Suprapubic skin (tissue), 4 donors: ENCODE measurements at places on chromosomes 1 and 21. TPM values are rescaled to one million over a fixed set of nuclear protein-coding genes. Genes with fewer than 3 reads are reported as not detected.
A peak's percentile ranks its signal among the peaks of the same experiment; 100 is the strongest.

DNA sequence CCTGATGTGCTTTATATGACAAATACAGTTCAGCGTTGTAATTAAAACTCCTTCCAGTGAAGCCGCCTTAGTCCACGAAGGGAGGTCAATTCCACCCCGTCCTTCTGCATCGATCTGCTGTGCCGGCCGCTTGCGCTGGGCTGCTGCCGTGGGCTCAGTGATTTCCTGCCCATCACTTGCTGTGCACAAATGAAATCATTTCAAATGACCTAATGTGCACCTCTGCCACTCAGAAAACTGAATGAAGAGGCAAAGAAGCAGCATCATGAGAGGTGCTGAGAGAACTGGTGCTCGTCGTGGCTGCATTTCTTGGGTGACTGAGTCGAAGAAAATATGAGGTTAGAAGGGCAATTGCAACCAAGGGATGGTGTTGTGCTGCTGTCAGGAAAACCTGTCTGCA is 144.3 kb upstream of the SYT6 start:
- H3K4me1 ChIP-seq = no peaks in the 10 kb centered on the region
- H3K36me3 ChIP-seq = no peaks in the 10 kb centered on the region
- H3K27ac ChIP-seq = no peak overlapping the region
- no peak overlapping the region for H3K4me3 ChIP-seq
- DNase-seq = no peak

DNA sequence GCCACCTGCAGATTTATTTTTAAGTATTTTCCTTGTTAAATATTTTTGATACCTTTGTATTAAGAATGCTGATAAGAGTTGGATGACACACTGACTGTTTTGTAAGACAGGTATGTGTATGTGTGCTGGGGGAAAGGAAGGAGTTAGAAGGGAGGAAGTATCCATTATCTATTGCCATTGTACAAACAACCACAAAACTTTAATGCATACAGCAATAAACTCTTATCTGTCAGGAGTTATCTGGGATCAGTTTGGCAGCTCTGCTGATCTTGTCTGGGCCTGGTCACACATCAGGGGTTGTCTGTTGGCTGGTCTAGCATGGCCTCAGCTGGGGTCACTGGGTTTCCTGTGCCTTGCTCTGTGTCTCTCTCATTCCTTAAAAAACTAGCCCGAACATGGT is 423.9 kb upstream of the USP24 start:
- no peak overlapping the region for H3K27ac ChIP-seq
- no peaks in the 10 kb centered on the region for H3K27me3 ChIP-seq
- peaks cover 30% of the 10 kb centered on the region for H3K4me1 ChIP-seq
- no peak for DNase-seq

GRCh38 chr1:3453203-3453761 is 1.2 kb upstream of the ARHGEF16 start:
- no peaks in the 10 kb centered on the region for H3K36me3 ChIP-seq
- no peak overlapping the region for H3K4me3 ChIP-seq
- H3K27me3 ChIP-seq = peaks cover 29% of the 10 kb centered on the region
- DNase-seq = no peak

DNA sequence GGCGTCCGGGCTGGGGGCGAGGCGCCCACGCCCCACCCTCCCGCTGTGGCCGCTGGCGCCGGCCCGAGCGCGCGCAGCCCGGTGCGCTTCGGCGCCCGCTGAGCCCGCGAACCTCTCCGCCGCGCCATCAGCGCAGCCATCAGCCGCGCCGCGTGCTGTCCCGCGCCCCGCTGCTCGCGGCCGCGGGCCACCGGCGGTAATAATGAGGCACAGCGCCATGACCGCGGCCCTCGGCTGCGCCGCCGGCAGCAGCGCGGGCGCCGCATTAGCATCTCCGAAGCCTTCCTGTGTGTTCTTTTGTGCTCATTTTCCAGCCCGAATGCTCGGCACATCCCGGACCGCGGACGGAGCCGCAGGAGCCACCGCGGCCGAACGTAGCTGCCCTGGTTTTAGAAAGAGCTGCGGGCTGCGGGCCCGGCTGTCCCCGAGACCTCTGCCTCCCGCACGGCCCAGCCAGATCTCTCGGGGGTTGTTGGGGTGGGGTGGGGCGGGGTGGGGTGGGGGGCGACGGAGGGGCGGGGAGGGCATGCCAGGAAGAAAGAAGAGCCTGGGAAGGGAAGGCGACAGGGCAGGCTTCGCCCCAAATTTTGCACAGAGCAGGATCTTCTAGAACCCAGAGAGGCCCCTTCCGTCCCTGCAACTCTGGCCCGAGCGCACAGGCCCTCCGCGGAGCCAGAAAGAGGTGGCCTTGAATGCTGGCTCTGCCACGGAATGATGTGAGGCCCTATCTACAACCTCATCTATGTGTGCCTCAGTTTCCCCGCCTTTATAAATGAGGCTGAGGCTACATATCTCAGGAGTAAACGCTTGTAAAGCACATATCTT is 55.3 kb downstream of the RRAGC start:
- peaks cover 11% of the 10 kb centered on the region for H3K4me1 ChIP-seq
- H3K27ac ChIP-seq = no peak overlapping the region
- H3K27me3 ChIP-seq = peaks cover 63% of the 10 kb centered on the region
- H3K4me3 ChIP-seq = peak overlapping the region; percentile 42
- no peaks in the 10 kb centered on the region for H3K36me3 ChIP-seq

- H3K4me3 ChIP-seq = no peak overlapping the region
- H3K27me3 ChIP-seq = no peaks in the 10 kb centered on the region
- DNase-seq = no peak
- H3K4me1 ChIP-seq = no peaks in the 10 kb centered on the region
- no peak overlapping the region for H3K27ac ChIP-seq
Measured at GRCh38 chr1:162914601-162915000, 53.6 kb upstream of the CCDC190 start.

DNA sequence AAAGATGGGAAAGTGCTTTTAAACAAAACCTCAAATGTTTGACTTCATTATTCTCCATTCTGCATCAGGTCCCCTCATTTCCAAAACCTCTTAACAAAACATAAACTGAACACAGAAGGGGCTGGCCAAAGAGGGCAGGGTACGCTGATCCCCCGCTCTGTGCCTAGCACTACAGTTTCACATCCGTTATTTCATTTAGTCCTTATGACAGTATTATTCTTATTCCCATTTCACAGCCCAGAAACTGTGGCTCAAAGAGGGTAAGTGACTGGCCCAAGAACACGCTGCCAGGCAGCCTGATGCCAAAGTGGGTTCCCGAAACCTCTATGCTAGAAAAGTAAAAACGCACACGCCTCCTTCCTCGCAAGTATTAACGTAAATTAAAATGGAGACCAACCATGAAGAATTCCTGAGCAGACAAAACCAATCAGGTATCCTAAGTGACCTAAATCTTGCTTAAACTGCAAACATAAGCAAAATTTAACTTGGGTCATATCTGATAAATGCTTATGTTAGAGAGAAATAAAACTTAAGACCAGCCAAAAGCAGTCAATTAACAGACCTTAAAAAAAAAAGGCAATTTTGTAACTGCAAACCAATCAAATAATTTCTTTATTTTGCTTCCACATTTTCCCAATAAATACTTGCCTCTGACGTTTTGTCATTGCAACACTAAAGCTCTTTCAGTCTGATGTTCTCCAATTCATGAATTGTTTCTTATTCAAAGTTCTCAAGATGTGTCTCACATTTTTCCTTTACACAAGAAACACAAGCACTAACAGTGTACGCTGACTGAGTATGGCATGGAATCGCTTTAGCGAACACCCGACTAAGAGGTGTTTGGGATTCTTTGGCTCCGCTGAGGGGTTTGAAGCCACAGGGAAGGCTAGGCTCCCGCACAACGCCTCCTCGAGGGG is 653 bp downstream of the CASP9 start:
- H3K4me3 ChIP-seq = peak overlapping the region; percentile 75
- H3K27me3 ChIP-seq = no peaks in the 10 kb centered on the region
- no peak for DNase-seq
- peaks cover 30% of the 10 kb centered on the region for H3K4me1 ChIP-seq

The CLCA1 gene
- not detected for total RNA-seq

The UBASH3A gene
- 0.47 TPM for total RNA-seq

DNA sequence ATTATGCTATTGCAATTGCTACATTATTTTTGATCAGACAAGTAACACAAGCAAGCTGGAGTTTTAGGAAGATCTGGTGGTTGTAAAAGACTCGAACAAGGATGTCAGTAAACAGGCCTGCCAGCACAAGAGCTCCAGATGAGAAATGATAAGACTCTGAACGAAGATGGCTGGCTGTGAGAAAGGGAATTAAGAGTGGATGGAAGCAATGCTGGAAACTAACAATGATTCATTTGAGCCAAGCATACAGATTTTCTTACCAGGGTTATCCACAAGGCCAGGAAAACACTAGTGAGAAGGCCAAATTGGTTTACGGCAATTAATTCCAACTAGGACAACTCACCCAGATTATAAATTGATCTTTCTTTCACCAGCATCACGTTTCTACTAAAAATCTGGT is 54.2 kb downstream of the NRIP1 start:
- no peak overlapping the region for H3K27ac ChIP-seq
- H3K4me3 ChIP-seq = no peak overlapping the region
- no peaks in the 10 kb centered on the region for H3K27me3 ChIP-seq
- peaks cover 1% of the 10 kb centered on the region for H3K4me1 ChIP-seq
- H3K36me3 ChIP-seq = no peaks in the 10 kb centered on the region

DNA sequence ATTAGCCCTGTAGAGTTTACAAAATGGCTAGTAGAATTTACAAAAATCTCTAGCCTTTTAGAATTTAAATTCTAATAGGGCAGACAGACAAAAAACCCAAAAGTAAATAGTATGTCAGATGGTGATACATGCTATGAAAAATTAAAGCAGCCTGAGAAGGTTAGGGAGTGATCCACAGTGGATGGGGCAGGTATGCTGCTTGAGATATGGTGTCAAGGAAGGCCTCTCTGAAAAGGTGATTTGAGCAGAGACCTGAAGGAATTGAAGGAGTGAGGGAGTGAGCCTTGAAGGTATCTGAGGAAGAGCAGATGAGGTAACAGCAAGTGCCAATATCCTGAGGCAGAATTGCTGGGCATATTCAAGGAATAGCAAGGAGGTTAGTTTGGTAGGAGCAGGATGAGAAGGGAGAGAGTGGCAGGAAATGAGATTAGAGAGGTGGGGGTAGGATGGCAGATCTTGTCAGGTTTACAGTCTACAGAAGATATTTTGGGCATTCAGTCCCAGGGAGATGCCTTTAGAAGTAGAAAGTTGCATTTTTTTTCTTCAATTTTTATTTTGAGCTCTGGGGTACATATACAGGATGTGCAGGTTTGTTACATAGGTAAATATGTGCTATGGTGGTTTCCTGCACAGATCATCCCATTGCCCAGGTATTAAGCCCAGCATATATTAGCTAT is 40.8 kb upstream of the DPH5 start:
- H3K4me3 ChIP-seq = no peak overlapping the region
- DNase-seq = no peak
- no peaks in the 10 kb centered on the region for H3K36me3 ChIP-seq
- H3K27ac ChIP-seq = no peak overlapping the region
- no peaks in the 10 kb centered on the region for H3K4me1 ChIP-seq

The TMEM240 gene
- total RNA-seq = 1.0 TPM

GRCh38 chr1:38892976-38893375 is 11.6 kb upstream of the GJA9 start:
- H3K36me3 ChIP-seq = peaks cover 7% of the 10 kb centered on the region
- DNase-seq = no peak
- H3K4me1 ChIP-seq = no peaks in the 10 kb centered on the region
- H3K27me3 ChIP-seq = no peaks in the 10 kb centered on the region
- no peak overlapping the region for H3K4me3 ChIP-seq
- no peak overlapping the region for H3K27ac ChIP-seq

GRCh38 chr21:40386294-40386911 is 460.6 kb downstream of the DSCAM start:
- no peak overlapping the region for H3K4me3 ChIP-seq
- H3K27me3 ChIP-seq = peaks cover 5% of the 10 kb centered on the region
- peak; percentile 55 for DNase-seq
- no peaks in the 10 kb centered on the region for H3K4me1 ChIP-seq
- H3K27ac ChIP-seq = no peak overlapping the region

GRCh38 chr1:112985123-112985522 is 29.1 kb upstream of the SLC16A1 start:
- no peak overlapping the region for H3K27ac ChIP-seq
- H3K27me3 ChIP-seq = no peaks in the 10 kb centered on the region
- no peak overlapping the region for H3K4me3 ChIP-seq
- H3K36me3 ChIP-seq = no peaks in the 10 kb centered on the region

DNA sequence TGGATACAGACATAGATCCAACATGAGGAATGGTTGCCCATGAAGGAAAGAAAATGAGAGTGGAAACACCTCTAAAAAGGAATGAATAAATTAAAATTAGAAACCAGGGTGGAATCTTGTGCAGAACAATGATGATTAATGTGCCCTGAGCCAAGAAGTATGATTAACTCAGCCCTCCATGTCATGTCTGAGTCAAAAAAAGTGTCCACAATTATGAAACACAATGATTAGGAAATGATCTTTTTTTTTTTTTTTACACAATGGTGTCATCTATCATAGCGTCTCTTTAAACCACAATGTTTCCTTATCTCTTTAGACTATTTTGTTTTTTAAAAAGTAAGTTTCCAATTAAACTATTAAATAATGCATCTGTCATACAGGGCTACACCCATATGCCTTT is 78.9 kb upstream of the RAB4A start:
- H3K27me3 ChIP-seq = no peaks in the 10 kb centered on the region
- no peak for DNase-seq
- peaks cover 10% of the 10 kb centered on the region for H3K4me1 ChIP-seq
- no peak overlapping the region for H3K27ac ChIP-seq

DNA sequence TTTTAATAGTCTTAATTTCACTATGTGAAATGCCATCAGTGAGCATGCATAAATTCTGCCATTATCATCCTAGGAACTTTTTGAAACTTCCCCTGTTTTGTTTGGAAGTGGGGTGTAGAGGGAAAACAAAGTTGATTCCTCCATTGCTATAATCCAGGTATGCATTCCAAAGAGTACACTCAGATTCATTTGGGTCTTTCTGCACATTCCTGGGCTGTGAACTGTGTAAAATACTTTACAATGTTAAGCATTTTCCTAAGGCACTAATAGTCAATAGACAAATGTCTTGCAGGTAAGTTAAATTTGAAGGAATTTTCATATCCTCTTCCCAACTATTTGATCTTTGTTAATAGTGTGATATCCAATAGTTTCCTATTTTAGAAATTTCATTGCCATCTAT is 36.2 kb downstream of the SGIP1 start:
- H3K27me3 ChIP-seq = no peaks in the 10 kb centered on the region
- DNase-seq = no peak
- no peak overlapping the region for H3K27ac ChIP-seq
- H3K4me3 ChIP-seq = no peak overlapping the region
- H3K4me1 ChIP-seq = peaks cover 1% of the 10 kb centered on the region

The CD84 gene
- total RNA-seq = 2.1 TPM

The CHI3L2 gene
- 7.9 TPM for total RNA-seq
